ENCODE measurements at places on chromosomes 6 and 20.
A peak's percentile ranks its signal among the peaks of the same experiment; 100 is the strongest.

DNA sequence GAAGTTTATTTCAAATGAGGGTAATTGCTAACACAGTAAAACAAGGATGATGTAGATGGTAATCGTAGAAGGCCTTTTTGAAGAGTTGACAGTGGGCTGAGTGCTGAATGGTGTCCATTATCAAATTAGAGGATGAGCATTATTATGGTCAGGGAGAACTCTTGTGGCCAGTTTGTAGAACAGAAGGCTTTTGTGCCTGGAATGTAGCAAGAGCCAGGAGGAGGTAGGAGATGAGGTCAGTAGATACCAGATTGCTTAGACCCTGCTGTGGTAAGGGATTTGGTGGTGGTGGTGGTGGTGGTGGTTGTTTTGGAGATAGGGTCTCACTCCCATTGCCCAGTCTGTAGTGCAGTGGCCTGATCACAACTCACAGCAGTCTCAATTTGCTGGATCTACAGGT lies 6.2 kb downstream of the CSE1L start:
- no peak for DNase-seq

- DNase-seq: no peak
These were observed 54.3 kb upstream of the SLC22A16 start for GRCh38 chr6:110530671-110531070.

- no peak for DNase-seq
These were observed 1099.6 kb upstream of the GJE1 start for GRCh38 chr6:141033101-141033500.

- DNase-seq: no peak
These were observed 20.8 kb upstream of the TRAF3IP2 start for GRCh38 chr6:111626441-111626840.

DNA sequence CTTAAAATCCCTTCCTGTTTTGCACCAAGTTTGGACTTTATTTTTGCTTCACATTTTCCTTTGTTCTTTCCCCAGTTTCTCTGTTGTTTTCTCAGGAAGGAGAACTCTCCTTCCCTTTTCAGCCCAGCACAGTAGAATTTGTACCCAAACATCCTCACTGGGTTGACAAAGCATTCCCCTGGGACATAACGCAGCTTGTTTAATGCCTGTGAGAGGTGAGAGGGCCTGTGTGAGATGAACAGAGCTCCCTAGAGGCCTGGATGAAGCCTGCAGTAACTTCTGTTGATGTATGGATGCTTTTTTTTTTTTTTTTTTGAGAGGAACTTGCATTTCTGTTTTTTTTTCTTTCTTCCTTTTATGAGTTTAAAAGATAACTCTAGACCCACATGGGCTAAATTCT lies 104.9 kb upstream of the SLC22A23 start:
- no peak for DNase-seq

DNA sequence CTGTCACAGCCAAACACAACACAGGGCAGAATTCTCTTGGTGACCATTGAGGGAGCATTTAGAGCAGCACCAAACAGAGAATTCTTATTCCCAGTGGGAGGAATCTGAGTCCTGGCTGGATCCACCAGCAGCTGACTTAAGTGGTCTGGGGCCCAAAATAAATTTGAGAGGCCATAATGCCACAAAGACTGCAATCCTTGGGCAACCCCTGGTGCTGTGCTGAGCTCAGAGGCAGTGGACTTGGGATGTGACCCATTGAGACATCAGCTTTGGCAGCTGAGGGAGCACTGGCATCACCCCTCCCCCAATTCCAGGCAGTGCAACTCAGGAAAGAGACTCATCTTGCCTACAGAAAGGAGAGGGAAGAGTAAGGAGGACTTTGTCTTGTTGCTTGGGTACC lies 48.6 kb upstream of the THBS2 start:
- DNase-seq: no peak

DNA sequence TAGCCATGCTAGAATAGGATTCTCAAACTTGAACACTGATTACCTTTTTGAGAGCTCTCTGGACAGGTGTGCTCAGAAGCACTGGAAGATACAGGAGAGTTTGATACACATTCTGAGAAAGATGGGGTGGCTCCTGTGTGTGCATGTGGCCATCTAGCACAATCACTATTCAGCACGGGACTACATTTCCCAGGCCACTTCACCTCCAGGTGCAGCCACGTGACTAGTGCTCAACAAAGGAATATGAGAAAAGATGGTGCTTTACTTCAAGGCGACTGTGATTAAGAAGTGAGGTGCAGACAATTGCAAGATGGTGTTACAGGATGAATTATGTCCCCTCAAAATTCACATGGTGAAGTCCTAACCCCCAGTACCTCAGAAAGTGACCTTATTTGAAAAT lies 103.8 kb downstream of the BACH2 start:
- DNase-seq: no peak

- DNase-seq: peak; percentile 26
These were observed 982 bp downstream of the MMUT start for GRCh38 chr6:49462071-49462470.

GRCh38 chr6:133724726-133725125 lies 164.2 kb upstream of the TCF21 start:
- no peak for DNase-seq

GRCh38 chr20:40673442-40673841 lies 15.6 kb downstream of the MAFB start:
- no peak for DNase-seq

DNA sequence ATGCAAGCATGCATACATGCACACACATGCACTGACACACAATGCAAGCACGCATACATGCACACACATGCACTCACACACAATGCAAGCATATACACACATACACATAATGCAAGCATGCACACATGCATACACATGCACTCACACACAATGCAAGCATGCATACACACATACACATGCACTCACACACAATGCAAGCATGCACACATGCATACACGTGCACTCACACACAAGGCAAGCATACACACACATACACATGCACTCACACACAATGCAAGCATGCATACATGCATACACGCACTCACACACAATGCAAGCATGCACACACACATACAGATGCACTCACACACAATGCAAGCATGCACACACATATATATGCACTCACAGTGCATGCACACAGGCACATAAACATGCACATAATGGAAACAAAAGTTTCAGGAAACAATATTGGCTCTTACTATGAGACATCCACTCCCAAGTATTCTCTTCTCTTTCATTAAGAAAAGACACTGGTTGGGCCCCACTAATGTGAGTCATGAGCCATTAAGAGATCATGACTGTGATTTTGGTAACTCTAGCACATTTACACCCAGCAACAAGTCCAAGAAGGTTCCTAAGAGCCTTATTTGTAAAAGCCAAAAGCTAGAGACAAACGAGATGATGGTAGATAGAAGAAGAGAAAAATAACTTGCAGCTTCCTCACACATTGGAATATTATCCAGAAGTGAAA lies 22.2 kb downstream of the APCDD1L start:
- no peak for DNase-seq

DNA sequence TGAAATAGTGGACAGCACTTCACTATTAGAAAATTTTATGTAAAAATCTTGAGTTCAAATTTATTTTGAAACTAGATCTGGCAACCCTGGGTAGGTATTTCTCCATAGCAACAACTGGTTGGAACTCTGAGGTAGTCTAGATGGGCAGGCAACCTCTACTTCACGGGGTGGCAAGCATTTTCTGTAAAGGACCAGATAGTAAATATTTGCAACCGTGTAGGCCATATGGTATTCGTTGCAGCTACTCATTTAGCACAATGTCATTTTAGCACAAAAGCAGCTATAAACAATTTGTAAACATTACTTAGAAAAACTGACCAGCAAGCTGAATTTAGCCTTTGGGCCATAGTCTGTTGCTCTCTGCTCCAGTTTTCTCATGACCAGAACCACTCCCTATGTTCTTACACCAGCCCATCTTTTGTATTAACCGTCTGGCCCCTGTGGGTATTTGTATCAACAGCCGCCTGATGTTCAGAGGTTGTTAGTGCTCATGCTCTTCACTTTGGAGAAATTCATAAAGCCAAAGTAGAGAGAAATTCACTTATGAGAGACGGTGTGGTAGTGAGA lies 29.2 kb downstream of the LGSN start:
- no peak for DNase-seq

DNA sequence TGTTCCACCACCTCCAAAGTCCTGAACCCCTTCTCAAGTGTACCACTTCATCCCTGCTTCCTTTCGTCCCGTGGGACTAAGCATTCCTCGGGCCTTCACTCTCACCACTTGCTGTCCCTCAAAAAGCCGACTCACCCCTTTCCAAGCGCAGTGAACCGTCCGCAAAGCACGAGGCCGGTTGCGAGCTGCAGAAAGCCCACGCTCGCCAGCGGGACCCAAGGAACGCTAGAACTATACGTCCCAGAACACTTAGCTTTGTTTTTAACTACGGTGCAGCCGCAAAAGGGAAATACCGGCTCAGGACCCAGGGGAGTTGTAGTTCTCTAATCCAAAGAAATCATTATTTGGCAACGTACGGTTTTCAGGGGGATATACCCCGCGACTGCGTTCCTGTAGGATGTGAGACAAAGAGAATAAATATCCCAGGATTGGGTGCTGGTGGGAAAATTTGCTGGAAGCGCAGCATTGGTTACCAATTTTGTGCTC lies 416 bp upstream of the POLR1H start:
- no peak for DNase-seq

DNA sequence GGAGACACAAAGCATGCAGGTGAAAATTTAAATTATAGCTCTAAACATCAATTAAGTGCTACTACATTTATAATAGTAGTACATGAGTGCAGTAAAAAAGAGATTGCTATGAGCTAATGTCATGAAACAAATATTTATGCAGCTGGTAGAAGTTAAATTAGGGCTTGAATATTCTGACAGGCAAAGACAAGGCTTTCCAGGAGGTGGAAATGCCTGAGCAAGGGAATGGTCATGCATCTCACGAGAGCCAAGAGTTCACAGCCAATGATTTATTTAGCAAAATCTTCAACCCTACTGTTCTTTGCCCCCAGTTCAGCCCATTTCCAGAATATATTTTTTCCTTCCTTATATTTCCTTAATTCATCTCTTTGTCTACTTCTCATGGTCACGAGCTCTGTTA lies 128.9 kb downstream of the HIVEP2 start:
- no peak for DNase-seq

- no peak for DNase-seq
These were observed 95.3 kb downstream of the FOXO3 start for GRCh38 chr6:108655806-108656651.

- no peak for DNase-seq
These were observed 68.3 kb downstream of the ADTRP start for GRCh38 chr6:11710311-11710761.

- no peak for DNase-seq
These were observed 201.5 kb upstream of the ZNF217 start for GRCh38 chr20:53795170-53795569.
